ENCODE measurements at places on chromosomes 16 and 17.

- peak; percentile 58 for DNase-seq
These were observed 328 bp downstream of the LLGL1 start for GRCh38 chr17:18225642-18226283.

DNA sequence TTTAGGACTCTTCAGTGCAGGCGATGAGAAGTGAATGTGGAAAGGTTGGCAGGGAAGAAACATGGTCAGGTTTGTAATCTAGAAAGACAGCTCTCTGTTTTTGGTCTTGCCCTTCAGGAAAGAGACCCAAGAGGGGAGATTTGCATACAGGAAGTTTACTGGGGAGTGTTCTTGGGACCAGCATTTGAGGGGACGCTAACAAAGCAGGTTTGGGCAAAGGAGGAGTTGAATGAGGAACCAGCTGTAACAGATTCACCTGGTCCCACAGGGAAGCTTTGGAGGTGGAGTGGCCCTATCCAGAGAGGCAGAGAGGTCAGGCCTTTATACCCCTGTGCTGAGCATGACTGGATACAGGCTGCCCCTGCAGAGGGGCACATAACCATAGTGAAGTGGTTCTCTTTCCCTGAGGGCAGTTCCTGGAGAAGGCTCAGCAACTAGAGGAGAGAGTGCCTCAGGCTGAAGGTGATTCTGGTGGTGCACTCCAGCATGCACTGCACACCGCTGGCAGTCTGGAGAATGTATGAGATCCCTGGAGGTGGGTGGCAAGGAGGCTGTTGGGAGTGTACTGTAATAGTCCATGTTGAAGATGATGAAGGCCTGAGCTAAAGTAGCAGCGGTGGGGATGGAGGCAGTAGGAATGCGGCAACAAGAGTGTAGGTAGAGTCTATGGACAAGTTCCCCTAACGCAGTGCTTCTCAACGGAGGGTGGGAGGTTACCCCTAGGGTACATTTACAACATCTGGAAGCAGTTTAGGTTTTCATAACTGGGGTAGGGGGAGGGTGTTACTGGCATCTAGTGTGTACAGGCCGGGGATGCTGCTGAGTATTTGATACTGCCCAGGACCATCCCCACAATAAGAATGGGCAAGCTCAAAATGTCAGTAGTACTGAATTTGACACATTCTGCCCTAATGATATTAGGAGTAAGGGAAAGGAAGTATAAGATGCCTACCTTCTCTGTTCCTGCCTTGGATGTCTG lies 37.2 kb downstream of the MAP2K6 start:
- no peak for DNase-seq

GRCh38 chr16:67441907-67442306 lies 11.0 kb downstream of the HSD11B2 start:
- DNase-seq: peak; percentile 62

GRCh38 chr16:15876503-15876902 lies 11.9 kb downstream of the CEP20 start:
- no peak for DNase-seq

- DNase-seq: peak; percentile 68
These were observed 56.1 kb downstream of the B9D1 start for GRCh38 chr17:19306160-19307111.

Measured in muscle of leg (tissue), 16 donors.